ENCODE measurements at places on chromosomes 11 and 22.

GRCh38 chr11:68683536-68684384, 584 bp upstream of the GAL start:
- no peak for DNase-seq

DNA sequence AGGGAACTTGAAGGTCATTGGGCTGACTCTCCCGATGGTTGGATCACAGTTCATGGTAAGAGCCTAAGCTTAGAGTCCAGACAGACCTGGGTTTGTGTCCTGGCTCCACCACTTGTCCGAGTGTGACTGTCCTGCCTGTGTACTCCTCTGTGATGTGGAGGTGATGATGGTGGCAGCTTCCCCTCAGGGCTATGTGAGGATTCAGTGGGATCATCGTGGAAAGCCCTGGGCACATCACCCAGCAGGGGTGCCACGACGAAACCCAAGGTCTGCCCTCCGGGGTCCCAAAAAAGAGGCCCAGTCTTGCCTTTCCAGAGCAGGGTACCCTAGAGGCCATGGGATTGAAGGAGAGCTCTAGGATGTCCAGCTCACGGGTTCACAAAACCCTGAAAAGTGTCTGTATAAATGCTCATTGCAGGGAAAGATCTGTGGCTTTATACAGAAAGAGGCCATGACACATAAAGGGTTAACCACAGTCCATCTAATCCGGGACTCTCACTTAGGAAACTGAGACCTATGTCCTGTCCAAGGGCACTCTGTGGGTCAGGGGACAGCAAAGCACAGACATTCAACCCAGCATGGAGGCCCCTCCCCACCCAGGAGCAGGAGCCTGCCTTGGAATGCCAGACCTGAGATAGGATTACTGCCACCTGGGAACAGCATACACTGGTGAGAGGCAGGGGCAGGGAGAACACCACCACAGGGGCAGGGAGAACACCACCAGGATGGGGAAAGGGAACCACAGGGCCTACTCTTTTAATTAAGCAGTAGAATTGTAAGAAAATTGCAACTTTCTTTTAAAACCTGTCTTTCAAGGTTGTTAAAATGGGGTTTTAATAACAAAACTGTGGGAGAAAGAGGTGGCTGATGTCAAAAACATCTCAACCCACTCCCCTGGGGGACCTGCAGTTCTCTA, 51.3 kb downstream of the IGLL5 start:
- no peak for DNase-seq

DNA sequence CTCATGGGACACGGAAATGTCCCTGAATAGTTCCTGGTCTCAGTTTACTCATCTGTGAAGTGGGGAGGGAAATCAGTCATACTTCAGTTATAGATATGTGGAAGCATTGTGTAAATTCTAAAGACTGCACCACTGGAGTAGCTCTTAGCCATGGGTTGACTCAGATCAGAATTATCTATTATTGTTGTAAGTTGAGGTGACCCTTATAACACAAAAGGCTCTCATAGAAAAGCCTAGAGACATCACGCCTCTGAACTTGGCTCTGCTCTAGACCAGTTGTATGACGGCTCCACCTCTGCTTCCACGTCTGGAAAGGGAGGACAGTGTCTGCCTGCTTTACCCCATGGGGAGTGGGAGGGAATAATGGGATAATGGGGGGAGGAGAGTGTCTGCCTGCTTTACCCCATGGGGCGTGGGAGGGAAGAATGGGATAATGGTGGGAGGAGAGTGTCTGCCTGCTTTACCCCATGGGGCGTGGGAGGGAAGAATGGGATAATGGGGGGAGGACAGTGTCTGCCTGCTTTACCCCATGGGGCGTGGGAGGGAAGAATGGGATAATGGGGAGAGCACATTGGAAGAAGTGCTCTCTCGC, 98.2 kb downstream of the AMOTL1 start:
- no peak for DNase-seq

DNA sequence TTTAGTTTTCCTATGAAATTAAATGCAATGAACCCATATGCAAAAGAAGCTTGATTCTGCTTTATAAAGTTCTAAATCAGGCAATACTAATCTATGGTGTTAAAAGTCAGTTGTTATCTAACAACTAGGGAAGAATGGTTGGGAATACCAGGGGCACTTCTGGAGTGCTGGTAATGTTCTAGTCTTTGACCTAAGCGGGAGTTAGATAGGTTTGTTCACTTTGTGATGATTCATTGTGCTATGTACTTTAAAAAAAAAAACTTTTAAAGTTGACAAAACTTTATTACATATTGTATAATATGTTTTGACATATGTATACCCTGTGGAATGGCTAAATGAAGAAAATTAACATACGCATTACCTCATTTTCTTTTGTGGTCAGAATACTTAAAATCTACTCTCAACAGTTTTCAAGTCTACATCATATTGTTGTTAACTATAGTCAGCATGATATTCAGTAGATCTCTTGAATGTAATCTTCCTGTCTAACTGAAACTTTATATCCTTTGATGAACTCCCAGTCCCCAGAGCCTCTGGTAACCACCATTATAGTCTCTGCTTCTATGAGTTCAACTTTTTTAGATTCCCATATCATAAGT, 39.2 kb downstream of the BIRC2 start:
- DNase-seq: no peak
